ENCODE measurements at places on chromosomes 7 and 10. TPM values are rescaled to one million over a fixed set of nuclear protein-coding genes. Genes with fewer than 3 reads are reported as not detected.

DNA sequence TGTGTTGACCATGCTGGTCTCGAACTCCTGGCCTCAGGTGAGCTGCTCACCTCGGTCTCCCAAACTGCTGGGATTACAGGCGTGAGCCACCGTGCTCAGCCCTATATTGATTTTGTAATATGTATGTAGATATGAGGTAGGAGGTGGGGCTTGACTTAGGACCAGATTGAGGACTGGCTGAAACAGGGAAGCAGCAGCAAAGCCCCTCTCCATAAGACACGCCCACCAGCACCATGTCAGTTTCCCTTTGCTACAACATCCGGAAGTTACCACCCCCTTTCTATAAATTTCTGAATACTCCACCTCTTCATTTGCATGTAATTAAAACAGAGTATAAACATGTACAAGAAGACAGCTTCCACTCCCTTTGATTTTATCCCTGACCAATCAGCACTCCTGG is 47.9 kb upstream of the MYL10 start:
- DNase-seq, result no peak

- no peak for DNase-seq
These were observed 499.8 kb downstream of the PLXNA4 start for GRCh38 chr7:132076301-132077035.

DNA sequence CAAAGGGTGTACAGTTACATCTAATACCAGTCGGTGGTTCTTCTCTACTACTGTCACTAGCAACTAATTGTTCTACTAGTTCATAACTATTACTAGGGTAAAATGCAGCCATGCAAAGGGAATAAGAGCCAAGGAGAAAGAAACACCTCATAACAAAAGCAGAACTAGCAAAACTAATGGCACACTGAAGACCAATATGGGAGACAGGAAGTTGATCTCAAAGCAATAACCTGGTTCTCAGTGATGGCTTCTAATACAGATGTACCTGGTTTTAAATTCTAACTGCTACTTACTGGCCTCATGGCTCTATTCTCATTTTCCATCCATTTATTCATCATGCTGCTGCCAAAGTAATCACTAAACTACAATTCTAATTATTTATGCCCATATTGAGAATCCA is 170.3 kb downstream of the SEMA3E start:
- DNase-seq, result no peak

GRCh38 chr7:36904101-36904500 is 179.8 kb upstream of the AOAH start:
- DNase-seq, result no peak

GRCh38 chr7:141874787-141875186 is 33.5 kb upstream of the PRSS37 start:
- DNase-seq, result no peak

ADD3 gene
- 24.5 TPM for total RNA-seq

TET1 gene
- total RNA-seq, result 2.1 TPM

MUC3A gene
- 0.25 TPM for total RNA-seq
